Activated CD8-positive, alpha-beta T cell treated with anti-CD3 and anti-CD28 coated beads for 36 hours (primary cell): ENCODE measurements at places on chromosomes 13 and 19. TPM values are rescaled to one million over a fixed set of nuclear protein-coding genes. Genes with fewer than 3 reads are reported as not detected.

ZNF524 gene
- 12.3 TPM for total RNA-seq

DNA sequence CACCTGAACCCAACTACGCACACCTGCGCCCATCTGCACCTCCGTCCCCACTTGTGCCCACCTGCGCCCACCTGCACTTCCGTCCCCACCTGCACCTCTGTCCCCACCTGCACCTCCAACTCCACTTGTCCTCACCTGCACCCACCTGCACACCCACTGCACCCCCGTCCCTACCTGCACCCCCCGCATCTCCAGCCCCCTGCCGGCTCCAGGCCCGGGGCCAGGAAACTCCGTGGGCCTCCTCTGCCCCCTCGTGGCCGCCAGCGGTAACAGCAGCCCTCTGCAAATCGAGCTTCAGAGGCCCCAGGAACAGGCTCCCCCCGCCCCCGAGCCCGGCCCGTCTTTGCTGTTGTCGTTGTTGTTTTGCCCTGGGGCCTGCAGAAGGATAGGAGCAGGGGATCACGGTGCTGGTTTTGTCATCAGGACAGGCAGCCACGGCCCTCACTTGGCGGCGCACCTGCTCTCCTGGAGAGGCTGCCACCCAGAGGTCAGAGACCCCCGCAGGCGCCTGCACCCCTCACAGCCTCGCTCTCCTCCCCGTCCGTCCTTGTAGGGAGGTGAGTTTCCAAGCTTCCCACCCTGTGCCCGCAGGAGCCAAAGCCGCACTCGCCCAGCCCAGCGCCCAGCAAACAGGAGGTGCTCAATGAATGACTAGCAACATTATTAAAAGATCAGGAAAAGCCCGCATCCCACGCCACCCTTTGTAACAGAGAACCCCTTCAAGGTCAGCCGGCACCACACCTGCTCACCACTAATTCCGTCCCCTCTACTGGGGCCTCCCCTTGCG lies 65.4 kb downstream of the GNG7 start:
- peaks cover 14% of the 10 kb centered on the region for H3K4me1 ChIP-seq
- H3K36me3 ChIP-seq, result no peaks in the 10 kb centered on the region
- DNase-seq, result peak; percentile 83
- peaks cover 3% of the 10 kb centered on the region for H3K27me3 ChIP-seq

- H3K4me3 ChIP-seq, result no peak overlapping the region
- H3K36me3 ChIP-seq, result no peaks in the 10 kb centered on the region
- H3K27me3 ChIP-seq, result no peaks in the 10 kb centered on the region
- DNase-seq, result no peak
Observed at GRCh38 chr13:59423708-59424340, 739.9 kb downstream of the DIAPH3 start.

GRCh38 chr19:664913-665443 lies 2.0 kb upstream of the RNF126 start:
- H3K27me3 ChIP-seq, result peaks cover 8% of the 10 kb centered on the region
- H3K36me3 ChIP-seq, result peaks cover 16% of the 10 kb centered on the region
- peak overlapping the region; percentile 35 for H3K4me3 ChIP-seq
- H3K4me1 ChIP-seq, result peaks cover 13% of the 10 kb centered on the region

CLIP3 gene
- 1.2 TPM for total RNA-seq

DNA sequence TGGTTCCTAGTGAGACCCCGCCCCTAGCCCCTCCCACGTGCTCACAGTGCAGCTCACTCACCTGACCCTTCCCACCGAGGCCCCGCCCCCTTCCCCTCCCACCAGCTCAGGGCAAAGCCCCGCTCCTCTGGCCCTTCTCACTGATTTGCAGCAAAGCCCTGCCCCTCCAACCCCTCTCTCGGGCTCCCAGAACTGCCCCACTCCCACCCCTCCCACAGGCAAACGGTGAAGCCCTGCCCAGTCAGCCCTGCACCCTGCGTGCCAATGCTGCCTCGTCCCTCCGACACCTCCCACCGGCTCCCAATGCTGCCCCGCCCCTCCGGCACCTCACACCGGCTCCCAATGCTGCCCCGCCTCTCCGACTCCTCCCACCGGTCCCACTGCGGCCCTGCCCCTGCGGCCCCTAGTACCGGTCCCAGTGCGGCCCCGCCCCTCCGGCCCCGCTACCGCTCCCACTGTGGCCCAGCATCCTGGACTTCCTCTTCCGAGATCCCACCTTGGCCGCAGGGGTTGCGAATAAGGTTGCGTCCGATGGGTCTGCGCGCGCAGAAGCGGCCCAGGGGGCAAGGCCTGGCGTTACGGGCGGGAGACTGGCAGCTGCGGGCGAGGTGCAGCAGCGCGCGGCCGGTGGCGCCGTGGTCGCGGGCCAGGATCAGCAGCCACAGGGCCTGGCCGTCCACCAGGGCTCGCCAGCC lies 834 bp downstream of the FBXO27 start:
- peak; percentile 94 for DNase-seq
- H3K27ac ChIP-seq, result no peak overlapping the region
- peak overlapping the region; percentile 63 for H3K4me3 ChIP-seq
- H3K27me3 ChIP-seq, result peaks cover 22% of the 10 kb centered on the region
- H3K4me1 ChIP-seq, result peaks cover 16% of the 10 kb centered on the region

SIGLEC5 gene
- not detected for total RNA-seq

GRCh38 chr13:22880741-22881720 lies 299.7 kb upstream of the SGCG start:
- no peaks in the 10 kb centered on the region for H3K4me1 ChIP-seq
- H3K4me3 ChIP-seq, result no peak overlapping the region
- no peak for DNase-seq
- H3K27ac ChIP-seq, result no peak overlapping the region
- no peaks in the 10 kb centered on the region for H3K27me3 ChIP-seq
- H3K36me3 ChIP-seq, result no peaks in the 10 kb centered on the region

FAM83E gene
- total RNA-seq, result 3.8 TPM

DNA sequence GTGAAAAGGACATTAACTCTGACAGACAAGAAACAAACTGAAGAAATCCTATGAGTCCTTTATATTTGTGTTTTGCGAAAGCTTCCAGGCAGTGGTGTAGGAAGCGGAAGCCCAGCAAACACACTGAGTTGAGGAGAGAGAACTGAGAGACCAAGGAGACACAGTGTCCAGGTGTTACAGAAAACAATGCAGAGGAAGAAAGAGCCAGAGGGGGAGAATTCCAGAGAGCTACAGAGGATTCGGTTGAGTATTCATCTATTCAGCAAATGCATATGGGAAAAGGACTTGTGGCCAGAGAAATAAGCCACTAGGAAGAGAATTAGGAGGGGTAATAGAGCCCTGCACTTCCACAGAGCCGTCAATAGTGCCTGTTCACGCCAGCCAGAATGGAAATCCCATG lies 183.5 kb downstream of the LIG4 start:
- no peak overlapping the region for H3K27ac ChIP-seq
- H3K36me3 ChIP-seq, result no peaks in the 10 kb centered on the region

MCEMP1 gene
- not detected for total RNA-seq
